Stomach (tissue), 19 donors: ENCODE measurements at places on chromosomes 7 and 10.
A peak's percentile ranks its signal among the peaks of the same experiment; 100 is the strongest.

GRCh38 chr7:149820622-149821190, 17.5 kb upstream of the ZNF862 start:
- DNase-seq, result no peak

- peak; percentile 51 for DNase-seq
Observed at GRCh38 chr7:99267481-99267840, 5.2 kb upstream of the MYH16 start.

DNA sequence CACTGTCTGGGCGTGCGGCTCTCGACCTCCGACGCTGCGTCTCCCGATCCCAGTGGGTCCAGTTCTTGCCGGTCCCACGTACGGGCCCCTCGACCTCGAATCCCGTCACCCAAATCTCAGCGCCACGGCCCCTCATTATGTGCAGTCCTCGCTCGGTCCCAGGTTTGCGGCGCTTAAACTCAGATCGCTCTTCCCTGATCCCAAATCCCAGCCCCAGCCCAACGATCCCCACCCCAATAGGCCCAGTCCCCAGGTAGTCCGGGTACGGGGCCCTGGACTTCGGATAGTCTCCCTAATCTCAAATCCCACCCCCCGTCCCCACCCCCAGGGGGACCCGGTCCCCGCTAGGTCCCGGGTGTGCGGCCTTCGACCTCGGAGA, 666 bp downstream of the HNRNPF start:
- DNase-seq, result no peak

GRCh38 chr10:31582365-31583052, 263.5 kb downstream of the ZEB1 start:
- DNase-seq, result peak; percentile 81

- DNase-seq, result peak; percentile 71
Observed at GRCh38 chr10:127881262-127881661, 11.5 kb downstream of the CLRN3 start.

- DNase-seq, result no peak
Observed at GRCh38 chr7:104956753-104957450, 57.1 kb upstream of the KMT2E start.

DNA sequence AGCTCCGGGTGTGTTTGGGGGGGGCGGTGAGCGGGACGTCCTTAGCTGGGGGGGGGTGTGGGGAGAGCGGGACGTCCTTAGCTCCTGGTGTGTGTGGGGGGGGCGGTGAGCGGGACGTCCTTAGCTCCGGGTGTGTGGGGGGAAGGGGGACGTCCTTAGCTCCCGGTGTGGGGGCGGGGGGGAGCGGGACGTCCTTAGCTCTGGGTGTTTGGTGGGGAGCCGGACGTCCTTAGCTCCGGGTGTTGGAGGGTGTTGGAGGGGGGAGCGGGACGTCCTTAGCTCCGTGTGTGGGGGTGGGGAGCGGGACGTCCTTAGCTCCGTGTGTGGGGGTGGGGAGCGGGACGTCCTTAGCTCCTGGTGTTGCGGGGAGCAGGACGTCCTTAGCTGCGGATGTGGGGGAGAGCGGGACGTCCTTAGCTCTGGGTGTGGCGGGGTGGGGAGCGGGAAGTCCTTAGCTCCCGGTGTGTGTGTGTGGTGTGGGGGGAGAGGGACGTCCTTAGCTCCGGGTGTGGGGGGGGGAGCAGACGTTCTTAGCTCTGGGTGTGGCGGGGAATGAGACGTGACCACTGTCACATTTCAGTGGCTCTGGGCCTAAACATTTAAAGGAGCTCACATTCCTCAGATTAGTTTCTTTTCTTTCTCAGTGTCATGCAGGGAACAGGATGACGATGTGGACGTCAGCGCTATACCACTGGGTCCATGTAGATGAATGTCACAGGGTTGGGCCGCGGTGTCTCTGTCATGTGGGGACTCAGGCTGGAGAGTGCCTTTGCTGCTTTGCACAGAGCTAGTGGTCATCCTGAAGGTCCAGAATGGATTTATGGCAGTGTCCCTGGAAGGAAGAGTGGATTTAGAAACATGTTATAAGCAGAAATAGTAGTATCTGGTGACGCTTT, 7.5 kb downstream of the DYNC2I1 start:
- DNase-seq, result peak; percentile 51

DNA sequence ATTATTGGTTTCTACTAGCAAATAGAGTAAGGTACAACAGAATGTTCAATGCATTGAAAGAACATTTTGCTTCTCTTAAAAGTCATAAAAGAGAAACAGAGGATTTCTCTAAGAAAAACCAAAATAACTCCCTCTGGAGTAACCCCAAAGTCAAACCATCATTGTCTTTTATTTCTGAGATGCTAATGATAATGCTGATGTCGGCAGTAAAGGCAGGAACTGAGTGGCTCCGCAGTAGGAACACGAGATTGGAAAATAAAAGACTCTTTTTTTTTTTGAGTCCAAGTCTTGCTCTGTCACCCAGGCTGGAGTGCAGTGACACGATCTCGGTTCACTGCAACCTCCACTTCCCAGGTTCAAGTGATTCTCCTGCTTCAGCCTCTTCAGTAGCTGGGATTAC, 2.7 kb upstream of the USP54 start:
- no peak for DNase-seq

- no peak for DNase-seq
Observed at GRCh38 chr7:116591202-116592040, 66.6 kb downstream of the CAV1 start.

- DNase-seq, result no peak
Observed at GRCh38 chr7:52917982-52918578, 117.4 kb upstream of the POM121L12 start.

DNA sequence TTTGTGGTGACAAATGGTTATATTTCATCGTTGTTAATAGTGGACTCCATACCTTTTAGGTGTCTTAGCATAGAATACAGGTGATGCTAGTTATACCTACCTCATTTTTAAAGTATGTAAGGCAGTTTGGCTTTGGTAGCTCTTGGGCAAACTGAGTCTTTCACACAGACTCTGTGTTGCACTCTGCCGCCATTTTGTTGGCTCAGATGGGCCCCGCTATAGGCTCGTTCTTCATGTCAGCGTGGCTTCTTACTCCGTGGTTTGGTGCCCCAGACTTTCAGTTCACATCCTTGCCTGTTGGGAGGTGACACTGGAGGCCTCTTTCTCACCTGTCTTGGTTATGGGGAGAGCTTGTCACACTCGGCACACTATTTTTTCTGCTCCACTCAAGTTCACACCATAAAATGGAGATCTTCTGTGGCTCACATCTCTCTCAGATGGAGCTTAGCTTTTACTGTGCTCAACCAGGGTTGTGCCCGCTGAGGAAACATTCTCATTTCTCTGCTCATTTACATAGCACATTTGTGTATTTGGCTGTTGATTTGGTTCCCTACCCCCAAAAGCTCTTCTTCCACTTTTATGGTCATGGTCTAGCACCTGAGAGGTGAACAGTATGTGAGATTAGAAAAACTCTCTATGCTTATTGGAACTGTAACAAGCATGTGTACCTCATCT, 178.5 kb downstream of the ARID5B start:
- no peak for DNase-seq

DNA sequence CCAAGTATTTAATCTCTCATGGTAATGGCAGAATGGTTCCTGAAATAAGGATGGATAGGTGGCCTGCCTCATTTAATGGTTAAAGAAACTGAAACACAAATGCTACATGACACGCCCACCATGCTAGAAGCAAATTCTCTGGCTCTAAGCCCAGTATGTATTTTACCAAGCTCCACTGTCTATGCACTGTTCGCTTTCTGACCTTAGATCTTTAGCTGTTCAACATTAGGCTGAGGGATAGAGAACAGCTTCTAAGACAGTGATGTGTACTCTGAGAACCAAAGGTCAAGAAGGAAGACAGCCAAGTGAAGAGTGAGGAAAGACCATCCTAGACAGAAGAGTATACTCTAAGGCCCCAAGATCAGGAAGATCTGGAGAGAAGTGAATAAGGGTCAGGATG, 26.6 kb downstream of the FAM3C start:
- no peak for DNase-seq

GRCh38 chr10:94143261-94143660, 149.5 kb downstream of the PLCE1 start:
- no peak for DNase-seq

DNA sequence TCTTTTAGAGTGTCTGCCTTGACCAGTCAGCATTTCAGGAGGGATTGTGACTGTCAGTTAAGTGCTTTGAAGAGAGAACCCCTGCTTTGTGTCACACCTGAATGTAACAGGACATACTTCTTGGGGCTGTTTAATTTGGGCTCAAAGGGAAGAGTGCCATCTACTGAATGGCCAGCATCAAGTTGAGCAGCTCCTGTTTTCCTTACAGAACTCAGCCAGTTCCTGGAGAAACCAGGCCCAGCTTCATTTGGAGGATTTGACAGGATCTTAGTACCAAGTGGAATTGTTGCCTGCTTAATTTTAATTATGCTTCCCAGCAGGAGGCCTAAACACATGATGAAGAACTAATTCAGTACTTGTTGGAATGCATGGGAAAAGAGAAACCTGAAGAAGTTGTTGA, 8.3 kb downstream of the ADD3 start:
- DNase-seq, result no peak

- DNase-seq, result peak; percentile 32
Observed at GRCh38 chr7:158689488-158689887, 15.1 kb downstream of the NCAPG2 start.

GRCh38 chr7:100007887-100008286, 7.5 kb upstream of the ZKSCAN1 start:
- DNase-seq, result no peak

DNA sequence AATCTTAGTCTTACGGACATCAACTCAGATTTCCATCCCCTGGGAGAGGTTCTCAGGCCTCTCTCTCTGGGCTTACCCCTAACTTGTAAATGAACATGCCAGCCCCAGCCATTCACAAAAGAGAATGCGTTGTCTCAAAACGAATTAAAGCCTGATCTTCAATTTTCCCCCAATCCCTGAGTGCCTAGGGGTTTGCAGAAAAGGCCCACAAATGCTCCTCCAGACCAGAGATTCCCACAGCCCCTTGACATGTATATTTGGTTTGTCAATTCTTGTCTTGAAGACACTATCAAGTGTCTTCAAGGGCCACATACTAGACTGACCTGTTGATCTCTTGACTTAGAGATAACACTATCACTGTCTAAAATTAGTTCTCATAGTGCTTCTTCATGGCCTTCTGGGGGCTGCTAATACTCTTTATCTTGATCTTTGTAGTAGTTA, 11.9 kb upstream of the HOXA13 start:
- no peak for DNase-seq

DNA sequence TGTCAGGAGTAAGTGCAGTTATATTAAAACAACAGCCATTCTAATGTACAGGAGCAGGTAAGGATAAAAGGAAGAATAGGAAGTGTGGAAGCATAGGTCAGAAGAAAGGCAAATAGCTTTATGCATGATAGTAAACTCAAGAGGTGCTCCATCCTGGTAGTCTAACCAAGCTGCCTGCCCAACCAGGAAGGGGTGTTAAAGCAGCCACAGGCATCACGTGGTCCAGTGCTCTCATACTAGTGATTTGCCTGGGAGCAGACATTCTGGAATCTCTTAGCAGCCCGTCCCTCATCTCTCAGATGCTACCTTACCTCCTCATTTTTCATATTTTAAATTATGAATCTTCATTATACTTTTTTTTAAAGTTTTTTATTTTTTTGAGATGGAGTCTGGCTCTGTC, 18.5 kb downstream of the ABRAXAS2 start:
- no peak for DNase-seq

DNA sequence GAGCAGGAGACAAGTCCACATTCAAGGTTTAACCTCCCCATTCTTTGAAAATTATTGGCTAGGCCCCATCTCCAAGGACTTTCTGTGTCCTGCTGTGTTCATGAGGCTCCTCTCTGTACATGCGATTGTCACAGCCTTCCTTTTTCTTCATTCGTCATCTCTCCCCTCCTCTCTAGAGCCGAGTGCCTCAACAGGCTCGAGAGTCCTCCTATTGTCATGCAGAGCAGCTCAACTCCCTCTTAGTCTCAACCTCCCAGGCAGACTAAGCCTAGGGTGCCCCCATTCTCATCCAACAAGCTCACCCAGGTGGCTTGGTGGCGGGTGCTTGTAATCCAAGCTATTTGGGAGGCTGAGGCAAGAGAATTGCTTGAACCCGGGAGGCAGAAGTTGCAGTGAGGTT, 35.1 kb upstream of the SAMD8 start:
- DNase-seq, result no peak

DNA sequence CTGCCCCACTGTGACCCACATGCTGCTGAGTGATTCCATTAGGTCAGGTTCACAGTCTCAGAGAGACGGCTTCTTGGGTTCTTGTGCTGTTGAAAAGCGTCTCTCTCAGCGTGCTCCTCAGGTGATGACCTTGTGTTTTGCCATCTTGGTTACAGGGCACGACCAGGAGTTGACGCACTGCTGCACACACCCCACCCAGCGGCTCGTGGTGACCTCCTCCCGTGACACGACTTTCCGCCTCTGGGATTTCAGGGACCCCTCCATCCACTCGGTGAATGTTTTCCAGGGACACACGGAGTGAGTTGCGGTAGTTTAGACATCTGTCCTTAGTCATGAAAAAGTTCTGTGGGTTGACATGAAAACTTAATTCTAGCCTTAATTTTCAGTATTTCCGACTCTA, 48.8 kb downstream of the WDR37 start:
- no peak for DNase-seq
